ENCODE measurements at places on chromosomes 1 and 21. TPM values are rescaled to one million over a fixed set of nuclear protein-coding genes. Genes with fewer than 3 reads are reported as not detected.

- H3K27me3 ChIP-seq: no peaks in the 10 kb centered on the region
- no peak overlapping the region for H3K4me3 ChIP-seq
- no peak for DNase-seq
- H3K4me1 ChIP-seq: peaks cover 26% of the 10 kb centered on the region
- H3K27ac ChIP-seq: no peak overlapping the region
Measured at GRCh38 chr1:167301355-167301754, 80.7 kb downstream of the POU2F1 start.

DNA sequence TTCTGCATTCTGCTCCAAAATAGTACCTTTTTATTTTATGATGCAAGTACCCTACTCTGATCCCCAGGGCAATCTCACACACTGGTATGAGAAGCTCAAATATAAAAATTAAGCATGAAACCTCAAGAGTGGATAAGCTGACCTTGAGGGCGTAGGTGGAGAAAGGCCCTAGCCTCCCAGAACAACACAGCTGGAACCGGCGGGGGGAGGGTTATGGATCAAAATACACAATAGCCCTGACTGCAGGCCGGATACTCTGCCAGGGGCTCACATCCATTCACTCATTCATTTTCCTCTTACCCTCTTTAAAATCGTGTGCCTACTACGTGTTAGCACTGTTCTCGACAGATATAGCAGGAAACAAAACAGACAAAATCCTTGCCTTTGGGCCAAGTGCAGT, 32.8 kb upstream of the ECE1 start:
- H3K4me1 ChIP-seq: peaks cover 92% of the 10 kb centered on the region
- no peaks in the 10 kb centered on the region for H3K27me3 ChIP-seq
- peak overlapping the region; percentile 74 for H3K27ac ChIP-seq
- H3K36me3 ChIP-seq: no peaks in the 10 kb centered on the region
- no peak for DNase-seq

DNA sequence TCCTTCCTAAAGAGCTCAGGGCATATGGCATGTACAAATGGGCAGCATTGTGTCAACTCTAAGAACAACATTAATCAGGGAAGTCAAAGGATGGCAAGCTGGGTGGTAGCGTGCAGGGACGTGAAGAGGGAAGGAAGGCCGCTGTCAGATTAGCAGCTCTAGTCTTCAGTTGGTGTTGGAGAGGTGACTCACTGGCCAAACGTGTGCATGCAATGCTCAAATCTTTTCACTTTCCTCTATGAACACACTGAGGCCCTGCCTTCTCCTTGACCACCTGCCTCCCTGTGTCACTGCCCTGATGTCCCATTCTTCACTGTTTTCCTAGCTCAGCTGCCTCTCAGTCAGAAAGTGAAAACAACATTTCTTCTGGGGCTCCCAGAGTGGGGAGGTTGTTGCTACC, 5.9 kb upstream of the PIGR start:
- no peak overlapping the region for H3K27ac ChIP-seq
- no peak for DNase-seq
- no peaks in the 10 kb centered on the region for H3K36me3 ChIP-seq
- H3K4me1 ChIP-seq: peaks cover 5% of the 10 kb centered on the region
- H3K4me3 ChIP-seq: no peak overlapping the region

- no peak overlapping the region for H3K27ac ChIP-seq
- no peaks in the 10 kb centered on the region for H3K36me3 ChIP-seq
- no peaks in the 10 kb centered on the region for H3K4me1 ChIP-seq
- H3K27me3 ChIP-seq: no peaks in the 10 kb centered on the region
Measured at GRCh38 chr1:246333855-246334254, 173.2 kb downstream of the SMYD3 start.

GRCh38 chr1:209304166-209304565, 279.3 kb upstream of the CAMK1G start:
- no peaks in the 10 kb centered on the region for H3K4me1 ChIP-seq
- H3K27ac ChIP-seq: no peak overlapping the region
- no peaks in the 10 kb centered on the region for H3K36me3 ChIP-seq
- no peaks in the 10 kb centered on the region for H3K27me3 ChIP-seq

- no peak overlapping the region for H3K4me3 ChIP-seq
- no peak overlapping the region for H3K27ac ChIP-seq
- no peaks in the 10 kb centered on the region for H3K36me3 ChIP-seq
- no peaks in the 10 kb centered on the region for H3K27me3 ChIP-seq
- no peaks in the 10 kb centered on the region for H3K4me1 ChIP-seq
- DNase-seq: peak; percentile 45
Measured at GRCh38 chr1:203116091-203116820, 11.3 kb upstream of the ADORA1 start.

DNA sequence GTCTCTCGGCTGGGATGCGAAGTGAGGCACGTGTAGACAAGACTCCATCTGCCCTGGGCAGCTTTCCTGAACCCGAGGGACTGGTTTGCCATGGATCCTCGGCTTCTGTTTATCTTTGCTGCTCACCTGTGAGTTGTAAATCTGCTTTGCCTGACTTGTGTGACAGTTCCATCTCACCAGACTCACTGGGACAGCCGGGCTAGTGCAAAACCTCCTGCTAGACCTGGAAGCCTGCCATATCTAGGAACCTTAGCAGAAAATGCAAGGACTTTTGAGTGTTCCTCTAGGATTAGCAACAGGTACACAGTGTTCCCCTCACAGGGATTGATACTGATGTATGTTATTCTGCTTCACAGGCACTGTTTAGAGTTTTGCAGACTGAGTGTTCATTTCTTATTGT, 218.6 kb downstream of the URB2 start:
- DNase-seq: peak; percentile 70
- no peak overlapping the region for H3K4me3 ChIP-seq
- no peaks in the 10 kb centered on the region for H3K36me3 ChIP-seq
- no peak overlapping the region for H3K27ac ChIP-seq
- peaks cover 11% of the 10 kb centered on the region for H3K4me1 ChIP-seq

DNA sequence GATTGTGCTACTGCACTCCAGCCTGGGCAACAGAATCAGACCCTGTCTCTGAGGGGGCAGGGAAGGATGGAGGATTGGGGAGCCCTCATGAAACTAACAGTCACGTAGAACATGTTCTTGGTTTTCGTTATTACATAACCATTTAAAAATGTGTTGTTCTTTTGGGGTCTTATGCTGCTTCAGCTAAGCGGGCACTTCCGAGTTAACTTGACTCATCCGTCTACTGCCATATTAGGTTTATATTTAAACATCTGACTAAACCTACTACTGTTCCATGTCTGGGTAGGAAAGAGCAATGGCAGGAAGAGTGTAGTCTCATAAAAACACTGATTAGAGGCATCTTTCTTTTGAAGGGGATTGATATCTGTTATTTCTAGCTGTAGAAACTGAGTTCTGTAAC, 59.5 kb upstream of the BMP8A start:
- no peaks in the 10 kb centered on the region for H3K27me3 ChIP-seq
- H3K27ac ChIP-seq: peak overlapping the region; percentile 14
- no peak for DNase-seq
- no peaks in the 10 kb centered on the region for H3K4me1 ChIP-seq
- peaks cover 31% of the 10 kb centered on the region for H3K36me3 ChIP-seq

DNA sequence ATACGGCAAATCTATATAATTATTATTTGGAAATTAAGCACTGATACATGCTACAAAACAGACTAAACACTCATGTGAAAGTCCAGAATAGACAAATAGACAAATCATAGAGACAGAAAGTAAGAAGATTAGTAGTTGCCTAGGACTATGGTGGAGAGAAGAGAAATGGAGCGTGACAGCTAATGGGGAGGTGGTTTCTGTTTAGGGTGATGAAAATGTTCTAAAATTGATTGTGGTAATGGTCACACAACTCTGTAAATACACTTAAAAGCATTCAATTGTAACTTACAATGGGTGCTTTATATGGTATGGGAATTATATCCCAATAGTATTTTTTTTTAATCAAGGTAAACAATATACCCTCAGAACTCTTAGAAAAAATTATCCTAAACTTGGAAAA, 20.4 kb upstream of the ITLN2 start:
- H3K27me3 ChIP-seq: no peaks in the 10 kb centered on the region
- no peaks in the 10 kb centered on the region for H3K4me1 ChIP-seq
- no peaks in the 10 kb centered on the region for H3K36me3 ChIP-seq
- no peak for DNase-seq
- no peak overlapping the region for H3K4me3 ChIP-seq

DNA sequence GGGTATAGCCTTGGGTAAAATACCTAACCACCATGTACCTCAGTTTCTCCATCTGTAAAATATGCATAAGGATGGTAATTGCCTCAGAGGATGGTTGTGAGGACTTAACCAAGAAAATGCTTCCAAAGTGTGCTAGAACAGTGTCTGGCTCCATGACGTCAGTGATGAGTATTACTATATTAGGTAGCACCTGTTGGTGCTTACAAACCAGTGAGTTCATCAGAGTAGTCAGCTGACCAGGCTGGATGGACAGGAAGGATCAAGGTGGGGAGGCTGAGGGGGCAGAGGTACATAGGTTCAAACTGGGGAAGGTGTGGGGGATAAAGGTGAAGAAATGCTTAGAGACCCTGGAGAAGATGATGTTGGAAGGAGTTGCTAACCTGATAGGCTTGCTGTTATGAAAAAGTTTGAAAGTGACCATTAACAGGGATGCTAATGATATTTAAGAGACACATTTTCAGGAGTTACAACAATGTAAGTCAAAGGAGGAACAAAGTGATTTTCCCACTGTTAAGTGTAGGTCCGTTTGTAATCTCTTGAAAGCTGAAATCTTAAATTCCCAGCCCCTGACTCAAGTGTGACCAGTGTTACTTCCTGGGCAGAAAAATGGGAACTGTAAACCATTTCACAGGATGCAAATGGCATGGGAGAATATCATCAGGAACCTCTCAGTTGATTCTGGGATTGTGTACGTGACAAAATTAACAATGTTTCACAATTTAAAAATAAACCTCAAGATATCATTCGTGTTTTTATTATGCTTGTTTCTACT, 4.4 kb downstream of the NTPCR start:
- H3K4me3 ChIP-seq: no peak overlapping the region
- no peaks in the 10 kb centered on the region for H3K27me3 ChIP-seq
- peaks cover 14% of the 10 kb centered on the region for H3K4me1 ChIP-seq
- H3K27ac ChIP-seq: no peak overlapping the region

GRCh38 chr1:169697755-169698154, 13.7 kb downstream of the SELL start:
- no peak for DNase-seq
- H3K27me3 ChIP-seq: no peaks in the 10 kb centered on the region
- H3K4me1 ChIP-seq: peaks cover 15% of the 10 kb centered on the region
- H3K4me3 ChIP-seq: no peak overlapping the region
- no peak overlapping the region for H3K27ac ChIP-seq

GRCh38 chr1:40059960-40060750, 19.6 kb downstream of the CAP1 start:
- H3K27me3 ChIP-seq: no peaks in the 10 kb centered on the region
- H3K4me1 ChIP-seq: peaks cover 65% of the 10 kb centered on the region
- DNase-seq: no peak
- H3K4me3 ChIP-seq: no peak overlapping the region
- H3K27ac ChIP-seq: peak overlapping the region; percentile 55

DLGAP3 gene
- total RNA-seq: not detected

AGMAT gene
- not detected for total RNA-seq

LAPTM5 gene
- 624 TPM for total RNA-seq

Data from upper lobe of left lung (tissue), 6 donors.